ENCODE measurements at places on chromosomes 13 and 19.

- no peak for DNase-seq
Observed at GRCh38 chr13:34363266-34363665, 545.3 kb downstream of the RFC3 start.

DNA sequence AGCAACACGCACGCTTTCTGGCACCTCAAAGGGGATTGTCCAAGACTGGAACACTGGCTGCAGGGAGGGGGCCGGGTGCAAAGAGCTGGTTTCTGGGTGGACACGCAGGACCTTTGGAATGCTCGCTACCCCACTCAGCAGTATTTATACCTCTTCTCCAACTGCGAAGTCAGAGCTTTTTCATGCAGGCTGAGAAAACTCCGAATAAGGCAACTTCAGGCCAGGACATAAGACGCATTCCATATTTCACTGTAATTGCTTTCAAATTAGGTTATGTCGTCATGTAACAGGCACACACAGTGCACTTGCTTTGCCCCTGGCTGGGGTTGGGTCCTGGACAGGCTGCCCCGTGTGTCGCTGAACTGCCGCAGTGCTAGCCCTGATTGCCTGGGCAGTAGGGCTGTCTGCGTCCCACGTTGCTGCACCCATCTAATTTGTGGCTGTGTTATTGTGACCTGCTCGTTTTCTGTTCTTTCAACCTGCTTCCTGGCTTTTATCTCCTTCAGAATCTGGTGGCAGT, 44.5 kb downstream of the ACTN4 start:
- DNase-seq, result peak; percentile 89

DNA sequence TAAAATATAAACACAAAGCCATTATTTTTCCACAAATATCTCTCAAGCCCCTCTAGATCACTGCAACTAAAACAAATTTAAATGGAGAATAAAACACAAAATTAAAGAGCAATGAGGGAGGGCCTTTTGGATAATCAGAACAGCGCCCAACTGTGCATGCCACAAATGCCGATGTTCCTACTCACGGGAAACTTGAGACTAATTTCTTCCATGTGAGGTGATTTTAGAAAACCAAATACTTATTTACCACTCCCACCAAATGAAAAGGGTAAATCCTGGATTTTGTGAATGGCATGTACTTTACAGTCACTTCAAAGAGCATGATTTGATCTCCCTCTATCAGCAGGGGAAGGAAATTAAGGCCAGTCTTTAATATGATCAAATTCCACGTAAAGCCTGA, 74.8 kb downstream of the SLC7A1 start:
- no peak for DNase-seq

GRCh38 chr13:42751693-42752092, 29.7 kb upstream of the FAM216B start:
- DNase-seq, result no peak

DNA sequence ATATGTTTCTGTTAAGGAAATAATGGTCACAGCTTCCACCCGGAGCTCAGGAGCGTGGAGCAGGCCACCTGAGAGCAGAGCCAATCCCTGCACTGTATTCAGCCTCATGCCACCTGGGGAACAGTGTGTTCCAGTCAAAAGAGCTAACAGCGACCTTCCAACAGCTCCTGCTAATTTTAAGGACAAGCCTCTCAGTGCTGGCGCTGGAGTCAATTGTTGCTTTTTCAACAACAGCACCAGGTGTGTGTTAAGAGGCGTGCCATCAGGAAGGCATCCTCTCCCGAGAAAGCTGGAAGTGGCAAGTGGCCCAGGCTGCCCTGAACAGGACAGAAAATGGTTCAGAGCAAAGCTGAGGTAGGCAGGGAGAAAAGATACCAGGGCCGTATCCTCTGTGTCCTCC, 102.0 kb downstream of the CACNA1A start:
- DNase-seq, result no peak

DNA sequence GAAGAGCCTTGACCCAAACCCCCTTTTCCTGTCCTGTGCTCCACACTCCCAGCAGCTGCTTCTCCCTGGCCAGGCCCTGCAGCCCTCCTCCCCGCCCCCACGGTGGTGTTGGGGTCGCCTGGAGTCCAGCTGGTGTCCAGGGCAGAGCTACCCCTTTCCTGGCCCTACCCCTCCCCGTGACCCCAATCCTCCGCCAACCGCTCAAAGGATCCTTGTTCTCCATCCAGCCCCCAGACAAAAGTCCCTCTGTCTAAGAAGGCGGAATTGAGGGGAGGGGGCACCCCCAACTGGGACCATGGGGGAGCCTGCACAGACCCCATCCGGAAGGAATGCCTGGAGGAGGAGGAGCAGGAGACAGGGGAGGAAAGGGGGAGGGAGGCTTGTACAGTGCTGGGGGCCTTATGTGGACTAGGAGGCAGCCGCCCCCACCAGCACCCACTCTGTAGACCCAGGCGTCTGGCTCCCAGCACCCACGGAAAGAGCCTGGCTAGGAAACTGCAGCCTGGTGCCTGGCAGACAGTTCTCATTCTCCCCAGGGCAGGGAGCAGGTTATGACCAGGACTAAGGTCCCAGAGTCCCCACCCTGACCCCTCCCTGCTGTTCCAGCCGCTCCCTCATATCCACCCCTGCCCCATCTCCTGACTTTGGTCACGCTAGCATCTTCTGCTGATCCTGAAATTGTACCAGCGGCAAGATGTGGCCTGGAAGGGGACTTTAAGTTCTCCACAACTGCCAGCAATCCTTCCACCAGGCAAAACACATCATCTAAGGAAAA, at the start of gene FXYD3:
TSS of gene FXYD3 (plus strand) at position 647 of the 775 bp plus-strand sequence. CDS start 3,554 bp downstream, outside the sequence.
- DNase-seq, result no peak

GRCh38 chr19:9673912-9674662, 813 bp downstream of the ZNF562 start:
- peak; percentile 31 for DNase-seq

GRCh38 chr13:26698392-26699196, 62.0 kb downstream of the GPR12 start:
- DNase-seq, result peak; percentile 74

DNA sequence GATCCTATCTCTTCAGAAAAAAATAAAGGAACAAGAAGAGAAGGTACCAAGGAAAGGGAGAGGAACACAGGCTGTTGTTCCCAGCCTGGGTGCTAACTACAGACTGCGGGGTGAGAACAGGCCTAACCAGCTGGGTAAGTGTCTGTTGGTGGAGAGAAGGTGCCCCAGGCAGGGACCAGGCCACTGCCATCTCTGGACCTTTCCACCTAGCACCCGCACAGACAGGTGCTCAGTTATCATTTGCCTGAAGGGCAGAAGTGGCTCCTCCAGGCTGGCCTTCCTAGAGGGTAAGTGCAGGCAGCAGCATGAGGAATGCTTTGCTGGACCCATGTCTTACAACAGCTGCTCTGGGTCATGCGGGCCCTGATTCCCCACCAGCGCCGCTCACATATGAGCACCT, 10.1 kb downstream of the DNMT1 start:
- no peak for DNase-seq

DNA sequence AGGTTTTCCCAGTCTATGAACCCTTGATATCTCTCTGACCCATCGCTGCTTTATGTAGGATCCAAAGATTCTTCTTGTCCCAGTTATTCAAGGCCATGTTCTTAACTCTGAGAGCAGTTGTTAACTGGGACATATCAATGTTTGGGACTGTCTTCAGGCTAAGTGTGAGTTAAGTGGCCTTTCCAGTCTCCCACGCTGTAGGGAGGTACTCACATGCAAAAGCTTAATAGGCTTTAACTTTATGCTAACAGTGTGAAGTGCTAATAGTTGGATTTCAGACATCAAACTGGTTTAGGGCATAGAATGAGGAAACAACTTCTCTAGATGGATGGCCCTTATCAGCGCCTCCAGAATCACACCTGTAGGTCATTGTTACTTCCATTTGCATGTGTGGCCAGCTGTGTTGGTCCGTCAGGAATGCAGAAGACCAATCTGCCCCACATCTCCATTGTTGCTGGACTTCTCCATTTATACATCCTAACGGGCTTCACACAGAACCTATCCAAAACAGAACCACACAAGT, 104.7 kb upstream of the MBNL2 start:
- DNase-seq, result no peak

DNA sequence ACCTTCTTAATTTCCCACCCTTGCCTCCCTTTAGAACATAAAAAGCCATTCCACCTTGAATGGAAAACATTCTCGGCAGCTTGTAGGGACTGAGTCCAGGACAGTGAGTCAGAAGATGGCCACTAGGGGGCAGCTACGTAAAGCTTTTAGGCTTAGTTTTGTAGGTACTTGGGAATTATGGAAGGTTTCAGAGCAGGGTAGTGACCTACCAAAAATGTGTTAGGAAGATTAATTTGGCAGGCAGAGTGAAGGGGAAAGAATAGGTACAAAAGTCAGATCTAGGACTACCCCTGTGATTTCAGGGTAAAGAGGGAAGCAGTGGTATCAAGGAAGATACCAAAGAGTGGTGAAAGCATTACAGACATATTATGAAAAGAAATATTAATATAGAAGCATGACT, 198.4 kb downstream of the NDFIP2 start:
- DNase-seq, result peak; percentile 72

DNA sequence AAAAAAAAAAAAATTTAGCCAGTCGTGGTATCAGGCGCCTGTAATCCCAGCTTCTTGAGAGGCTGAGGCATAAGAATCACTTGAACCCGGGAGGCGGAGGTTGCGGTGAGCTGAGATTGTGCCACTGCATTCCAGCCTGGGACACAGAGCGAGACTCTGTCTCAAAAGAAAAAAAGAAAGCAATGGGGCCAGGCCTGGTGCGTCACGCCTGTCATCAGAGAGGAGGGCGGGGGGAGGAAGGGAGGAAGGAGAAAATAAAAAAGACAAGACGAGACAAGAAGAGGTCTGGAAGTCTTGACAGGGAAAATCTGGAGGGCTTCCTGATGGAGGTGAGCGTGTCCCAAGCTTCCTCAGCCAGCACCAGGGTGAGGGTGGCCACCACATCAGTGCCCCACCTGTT, 54.9 kb upstream of the PTPRS start:
- no peak for DNase-seq

GRCh38 chr19:782185-782877, 14.9 kb upstream of the PTBP1 start:
- DNase-seq, result peak; percentile 80

DNA sequence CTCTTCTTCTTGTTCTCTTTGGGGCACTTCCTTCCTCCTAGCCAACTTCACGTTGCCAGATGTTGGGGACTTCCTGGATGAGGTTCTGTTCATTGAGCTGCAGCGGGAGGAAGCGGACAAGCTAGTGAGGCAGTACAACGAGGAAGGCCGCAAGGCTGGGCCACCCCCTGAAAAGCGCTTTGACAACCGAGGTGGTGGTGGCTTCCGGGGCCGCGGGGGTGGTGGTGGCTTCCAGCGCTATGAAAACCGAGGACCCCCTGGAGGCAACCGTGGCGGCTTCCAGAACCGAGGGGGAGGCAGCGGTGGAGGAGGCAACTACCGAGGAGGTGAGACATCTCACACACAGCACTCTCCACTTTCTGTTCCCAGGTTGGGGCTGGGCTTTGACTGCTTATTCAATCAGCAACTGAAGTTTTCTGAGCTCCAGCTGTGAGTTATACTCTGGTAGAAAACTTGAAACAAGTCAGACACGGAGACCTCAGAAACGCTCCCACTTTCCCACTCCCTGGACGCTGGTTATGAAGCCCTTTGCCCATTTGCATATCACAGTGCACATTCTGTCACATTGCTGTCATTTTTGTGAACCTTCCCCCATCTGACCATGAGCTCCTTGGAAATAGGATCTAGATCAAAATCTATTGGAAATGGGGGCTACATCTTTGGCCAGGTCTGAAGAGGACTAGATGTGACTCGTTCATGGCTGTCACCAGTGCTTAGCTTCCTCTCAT, 7.2 kb upstream of the CCDC97 start:
- no peak for DNase-seq

DNA sequence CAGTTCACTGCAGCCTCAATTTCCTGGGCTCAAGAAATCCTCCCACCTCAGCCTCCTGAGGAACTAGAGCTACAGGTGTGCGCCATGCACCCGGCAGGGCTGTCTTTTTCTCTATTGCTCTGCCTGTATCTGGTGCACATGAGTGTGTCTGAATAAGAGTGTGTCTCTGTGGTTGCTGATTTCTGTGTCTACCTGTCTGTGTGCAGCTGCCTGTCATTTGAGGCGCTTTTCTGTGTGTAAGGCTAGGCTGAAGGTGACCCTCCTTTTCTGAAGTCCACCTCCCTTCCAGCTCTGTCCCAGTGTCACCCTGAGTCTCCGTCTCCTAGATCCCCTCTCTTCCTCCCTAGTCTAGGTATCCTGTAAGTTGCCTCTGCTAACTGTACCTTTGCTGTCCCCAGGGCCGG, 1.5 kb upstream of the PRR12 start:
- no peak for DNase-seq

DNA sequence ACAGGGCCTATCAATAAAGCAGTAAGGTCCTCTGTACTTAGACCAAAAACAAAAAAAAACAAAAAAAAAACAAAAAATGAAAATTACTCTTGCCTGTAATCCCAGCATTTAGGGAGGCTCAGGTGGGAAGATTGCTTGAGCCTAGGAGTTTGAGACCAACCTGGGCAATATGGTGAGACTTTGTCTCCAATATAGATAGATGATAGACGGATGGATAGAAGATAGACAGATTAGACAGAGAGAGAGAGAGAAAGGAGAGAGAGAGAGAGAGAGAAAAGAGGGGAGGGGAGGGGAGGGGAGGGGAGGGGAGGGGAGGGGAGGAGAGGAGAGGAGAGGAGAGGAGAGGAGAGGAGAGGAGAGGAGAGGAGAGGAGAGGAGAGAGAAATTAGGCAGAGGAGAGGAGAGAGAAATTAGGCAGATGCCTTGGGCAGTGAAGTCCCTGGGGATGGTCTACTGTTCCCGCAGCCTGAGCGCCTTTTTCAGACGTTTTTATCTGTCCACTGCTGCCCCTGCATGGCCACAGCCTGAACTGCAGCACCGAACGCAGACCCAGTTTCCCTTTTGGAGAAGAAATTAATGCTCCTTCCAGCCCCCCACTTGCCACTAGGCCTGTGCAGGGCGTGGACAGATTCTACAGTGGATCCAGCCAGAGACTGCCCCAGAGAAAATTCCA, 9.8 kb upstream of the ZNF627 start:
- peak; percentile 55 for DNase-seq

DNA sequence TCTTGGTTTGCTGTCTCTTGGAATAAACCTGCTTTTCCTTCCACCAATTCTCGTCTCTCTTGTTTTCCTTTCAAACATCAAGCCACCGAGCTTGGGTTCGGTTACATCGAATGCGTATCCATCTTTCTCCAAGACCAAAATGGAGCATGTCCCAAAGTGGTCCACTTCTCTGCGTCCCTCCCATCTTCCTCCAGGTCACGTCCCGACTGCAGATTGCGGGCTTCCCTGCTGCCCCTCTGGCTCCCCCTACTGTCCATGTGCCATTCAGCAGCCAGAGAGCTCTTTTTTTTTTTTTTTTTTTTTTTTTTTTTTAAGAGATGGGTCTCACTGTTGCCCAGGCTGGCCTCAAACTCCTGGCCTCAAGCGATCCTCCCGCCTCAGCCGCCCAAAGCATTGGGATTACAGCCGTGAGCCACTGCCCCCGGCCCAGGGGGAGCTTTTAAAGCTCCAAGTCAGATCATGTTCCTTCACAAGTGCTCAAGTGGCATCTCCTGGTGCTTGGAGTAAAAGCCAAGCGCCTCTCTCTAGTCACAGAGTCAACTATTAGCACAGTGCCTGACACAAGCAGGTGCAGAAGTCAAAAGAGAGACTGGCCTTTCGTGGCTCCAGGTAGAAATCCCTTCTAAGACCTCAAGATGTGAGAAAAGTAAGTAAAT, 10.0 kb downstream of the COL5A3 start:
- DNase-seq, result peak; percentile 16

Measured in kidney glomerular epithelial cell (primary cell).